GM23248 (cell line): ENCODE measurements at places on chromosomes 5 and 9. TPM values are rescaled to one million over a fixed set of nuclear protein-coding genes. Genes with fewer than 3 reads are reported as not detected.

GRCh38 chr9:101574731-101575333 lies 19.9 kb downstream of the PPP3R2 start:
- no peaks in the 10 kb centered on the region for H3K27me3 ChIP-seq

LHX3 gene
- not detected in 2 replicates for polyA plus RNA-seq

GRCh38 chr5:61450493-61451279 lies 118.6 kb downstream of the ZSWIM6 start:
- no peaks in the 10 kb centered on the region for H3K36me3 ChIP-seq
- DNase-seq: peak; percentile 70
- H3K27me3 ChIP-seq: no peaks in the 10 kb centered on the region
- peak overlapping the region; percentile 38; the same call in 1 of the 2 replicates for H3K4me3 ChIP-seq
- H3K4me1 ChIP-seq: peaks cover 27% of the 10 kb centered on the region
- H3K27ac ChIP-seq: peak overlapping the region; percentile 87

- H3K4me1 ChIP-seq: no peaks in the 10 kb centered on the region
- no peaks in the 10 kb centered on the region for H3K36me3 ChIP-seq
- DNase-seq: no peak
- H3K27me3 ChIP-seq: no peaks in the 10 kb centered on the region
Measured at GRCh38 chr9:75461183-75461582, 372.9 kb downstream of the OSTF1 start.

- no peaks in the 10 kb centered on the region for H3K36me3 ChIP-seq
- no peak for DNase-seq
- H3K4me1 ChIP-seq: no peaks in the 10 kb centered on the region
- no peak overlapping the region for H3K27ac ChIP-seq
Measured at GRCh38 chr5:167029488-167029887, 1262.0 kb upstream of the WWC1 start.

RNF180 gene
- 0.04 and 0.10 TPM in 2 replicates for polyA plus RNA-seq

CCDC183 gene
- 0.39 and 1.5 TPM in 2 replicates for polyA plus RNA-seq

DNA sequence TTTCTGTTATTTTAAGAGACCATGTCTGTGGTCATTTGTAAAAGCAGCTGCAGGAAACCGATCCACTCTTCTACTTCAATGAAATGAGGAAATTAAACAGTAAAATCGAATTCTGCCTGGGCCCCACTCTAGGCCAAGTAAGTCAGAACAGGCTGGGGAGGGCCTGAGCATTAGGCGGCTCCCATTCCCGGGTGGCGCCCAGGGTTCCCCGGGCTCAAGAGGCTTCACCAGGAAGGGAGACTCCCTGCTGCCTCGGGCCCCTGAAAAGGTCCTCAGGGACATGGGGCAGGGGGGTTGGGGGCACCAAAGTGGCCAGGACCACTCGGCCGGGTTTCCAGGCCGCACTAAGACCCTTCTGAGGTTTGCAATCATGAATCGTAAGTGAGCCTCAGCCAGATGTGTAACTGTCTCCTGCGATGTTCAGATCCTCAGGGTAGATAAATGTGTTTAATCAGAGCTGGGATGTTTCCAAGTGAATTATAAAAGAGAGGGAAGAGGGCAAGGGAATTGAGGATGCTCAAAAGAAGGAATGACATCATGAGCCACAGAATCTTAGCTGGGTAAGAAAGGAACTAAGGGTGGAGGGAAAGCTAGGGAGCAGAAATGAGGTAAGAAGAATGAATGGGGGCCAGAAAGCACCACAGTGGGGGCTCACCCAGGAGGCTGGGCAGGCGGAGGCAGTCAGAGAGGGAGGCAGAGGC lies 24.6 kb downstream of the MED10 start:
- no peaks in the 10 kb centered on the region for H3K36me3 ChIP-seq
- DNase-seq: no peak
- H3K27me3 ChIP-seq: no peaks in the 10 kb centered on the region

IL3 gene
- not detected in 2 replicates for polyA plus RNA-seq

- no peaks in the 10 kb centered on the region for H3K36me3 ChIP-seq
- H3K27me3 ChIP-seq: no peaks in the 10 kb centered on the region
- 0 out of 2 replicates have a peak overlapping the region, but pooled peaks have one; percentile 0 for H3K4me3 ChIP-seq
- H3K4me1 ChIP-seq: peaks cover 15% of the 10 kb centered on the region
Measured at GRCh38 chr9:109861499-109861898, 81.5 kb downstream of the PALM2AKAP2 start.

- DNase-seq: no peak
- H3K27me3 ChIP-seq: no peaks in the 10 kb centered on the region
- no peak overlapping the region for H3K4me3 ChIP-seq
- no peak overlapping the region for H3K27ac ChIP-seq
- H3K4me1 ChIP-seq: peaks cover 8% of the 10 kb centered on the region; the same call in 1 of the 2 replicates
Measured at GRCh38 chr5:167880420-167880819, 411.0 kb upstream of the WWC1 start.

DNA sequence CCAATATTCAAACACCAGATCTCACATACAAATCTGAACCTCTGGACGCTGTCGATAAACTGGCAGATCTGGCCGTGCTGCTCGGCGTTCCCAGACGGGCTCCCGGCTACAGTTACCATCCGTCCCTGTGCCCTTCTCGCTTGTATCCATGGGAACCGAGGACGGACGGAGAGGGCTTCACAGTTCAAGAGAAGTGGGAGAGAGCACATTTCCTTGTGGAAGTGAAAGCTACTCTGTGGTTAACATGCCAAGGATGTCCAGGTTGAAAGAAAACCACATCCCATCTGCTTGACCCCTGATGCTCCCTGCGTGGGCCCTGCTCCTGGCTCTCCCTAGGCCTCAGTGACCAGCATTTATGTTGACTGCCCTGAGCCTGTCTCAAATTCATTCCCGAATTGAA lies 6.3 kb upstream of the DBN1 start:
- H3K36me3 ChIP-seq: peaks cover 17% of the 10 kb centered on the region; the same call in 1 of the 2 replicates
- no peak overlapping the region for H3K4me3 ChIP-seq
- H3K27ac ChIP-seq: peak overlapping the region; percentile 67
- H3K4me1 ChIP-seq: peaks cover 30% of the 10 kb centered on the region

EQTN gene
- not detected in 2 replicates for polyA plus RNA-seq

DNA sequence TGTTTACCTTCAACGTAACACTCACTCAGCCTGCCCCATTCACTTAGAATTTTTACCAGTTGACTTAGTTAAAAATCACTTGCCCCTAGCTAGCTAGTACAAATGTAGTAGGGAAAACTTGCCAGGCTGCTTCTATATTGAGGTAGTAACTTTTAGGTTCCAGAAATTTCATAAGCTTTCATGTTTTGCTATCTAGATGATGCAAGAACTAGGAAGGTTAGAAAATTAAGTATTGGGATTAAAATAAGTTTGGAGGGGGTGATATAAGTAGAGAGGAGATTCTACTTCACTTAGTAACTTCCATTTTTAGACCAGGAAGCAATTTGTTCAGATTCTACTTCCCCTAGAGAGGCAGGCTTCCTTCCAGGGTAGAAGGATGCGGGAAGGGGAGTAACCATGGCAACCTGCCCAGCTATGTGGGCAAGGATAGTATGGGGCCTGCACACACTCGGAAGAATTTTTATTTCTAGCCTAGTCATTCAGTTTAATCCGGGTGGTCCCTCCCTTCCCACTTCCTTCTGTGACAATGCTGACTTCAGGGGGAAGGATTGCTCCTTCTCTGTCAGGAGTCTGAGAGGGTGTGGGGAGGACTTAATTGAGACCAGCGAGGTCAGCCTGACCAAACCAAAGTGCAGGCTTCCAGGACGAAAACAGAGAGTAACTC lies 4.2 kb downstream of the DAB2 start:
- peak overlapping the region; percentile 94 for H3K27ac ChIP-seq
- peaks cover 52% of the 10 kb centered on the region for H3K4me1 ChIP-seq
- peak; percentile 91 for DNase-seq
- peak overlapping the region; percentile 98 for H3K4me3 ChIP-seq

- no peak for DNase-seq
- no peaks in the 10 kb centered on the region for H3K27me3 ChIP-seq
- H3K4me3 ChIP-seq: no peak overlapping the region
- no peak overlapping the region for H3K27ac ChIP-seq
- H3K4me1 ChIP-seq: peaks cover 30% of the 10 kb centered on the region
- H3K36me3 ChIP-seq: no peaks in the 10 kb centered on the region
Measured at GRCh38 chr9:125486152-125486508, 220.9 kb downstream of the MAPKAP1 start.

- H3K36me3 ChIP-seq: no peaks in the 10 kb centered on the region
- H3K27me3 ChIP-seq: no peaks in the 10 kb centered on the region
- H3K4me3 ChIP-seq: no peak overlapping the region
- no peak overlapping the region for H3K27ac ChIP-seq
Measured at GRCh38 chr9:23258569-23258968, 567.5 kb downstream of the ELAVL2 start.
